ENCODE measurements at places on chromosomes 11 and 22.

DNA sequence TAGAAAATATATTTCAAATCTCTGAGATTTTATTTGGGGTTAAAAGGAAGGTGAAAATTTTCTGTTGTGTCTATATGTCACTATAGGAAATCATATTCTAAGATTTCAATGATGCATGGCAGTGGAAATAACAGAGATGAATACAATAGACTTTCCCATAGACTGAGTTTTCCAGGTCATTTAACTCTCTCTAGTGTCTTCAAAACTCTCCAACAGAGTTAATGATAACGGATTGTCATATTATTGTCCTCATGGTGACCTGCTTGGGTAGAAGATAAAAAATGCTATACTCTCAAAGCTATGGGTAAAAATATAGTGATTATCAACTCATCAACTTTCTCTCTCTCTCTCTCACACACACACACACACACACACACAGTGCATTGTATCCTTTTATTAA, 312.9 kb downstream of the CNTN5 start:
- DNase-seq: no peak

- no peak for DNase-seq
Measured at GRCh38 chr11:3169255-3170043, 4.3 kb upstream of the OSBPL5 start.

DNA sequence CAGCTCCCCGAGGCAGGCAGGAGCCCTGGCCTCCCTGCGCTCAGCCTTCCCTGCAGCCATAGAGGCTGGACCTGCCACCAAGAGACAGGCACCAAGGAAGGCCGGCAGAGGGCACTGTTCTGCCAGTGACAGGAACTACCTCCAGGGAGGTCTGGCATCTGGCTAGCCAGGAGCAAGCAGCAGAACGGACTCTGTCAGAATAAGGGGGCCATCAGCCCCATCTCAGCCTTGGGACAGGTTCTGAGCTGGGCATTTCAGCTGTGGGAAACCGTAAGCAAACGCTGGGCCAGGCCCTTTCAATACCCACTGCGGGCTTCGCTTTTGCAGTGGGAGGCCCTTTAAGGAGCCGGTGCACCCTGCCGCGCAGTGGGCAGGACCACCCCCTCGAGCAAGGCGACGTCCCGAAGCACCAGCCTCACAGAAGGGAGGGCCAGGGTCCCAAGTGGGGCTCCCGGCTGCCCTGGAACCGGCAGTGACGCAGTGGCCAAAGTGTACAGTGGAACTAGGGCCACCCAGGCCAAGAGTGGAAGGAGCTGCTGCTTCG, 18.2 kb downstream of the IFT27 start:
- DNase-seq: no peak

DNA sequence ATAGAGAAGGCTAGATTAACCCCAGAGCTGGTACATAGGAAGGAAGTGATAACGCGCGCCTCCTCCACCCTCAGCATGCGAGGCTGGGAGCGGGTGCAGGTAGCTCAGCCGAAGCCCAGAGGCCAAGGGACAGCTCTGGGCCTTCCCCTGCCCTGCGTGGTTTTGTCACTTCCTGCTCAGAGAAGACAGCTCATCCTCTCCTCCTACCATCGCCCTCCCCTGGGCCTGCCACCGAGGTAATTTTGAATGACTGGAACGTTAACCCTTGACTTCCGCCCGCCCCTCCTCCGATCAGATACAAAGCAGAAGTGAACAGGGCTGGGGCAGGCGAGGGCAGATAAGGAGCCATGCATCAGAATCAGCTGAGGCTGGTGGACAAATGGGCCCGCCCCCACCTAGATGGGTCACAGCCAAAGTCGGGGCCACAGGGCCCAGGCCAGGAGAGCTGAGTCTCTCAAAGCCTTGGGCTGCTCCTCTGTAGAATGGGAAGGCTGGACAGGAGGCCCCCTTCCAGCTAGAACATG, 1.6 kb downstream of the RAC2 start:
- no peak for DNase-seq

GRCh38 chr11:95595541-95595940, 194.0 kb downstream of the FAM76B start:
- no peak for DNase-seq

- DNase-seq: no peak
Measured at GRCh38 chr11:113338730-113339129, 24.3 kb downstream of the TTC12 start.

DNA sequence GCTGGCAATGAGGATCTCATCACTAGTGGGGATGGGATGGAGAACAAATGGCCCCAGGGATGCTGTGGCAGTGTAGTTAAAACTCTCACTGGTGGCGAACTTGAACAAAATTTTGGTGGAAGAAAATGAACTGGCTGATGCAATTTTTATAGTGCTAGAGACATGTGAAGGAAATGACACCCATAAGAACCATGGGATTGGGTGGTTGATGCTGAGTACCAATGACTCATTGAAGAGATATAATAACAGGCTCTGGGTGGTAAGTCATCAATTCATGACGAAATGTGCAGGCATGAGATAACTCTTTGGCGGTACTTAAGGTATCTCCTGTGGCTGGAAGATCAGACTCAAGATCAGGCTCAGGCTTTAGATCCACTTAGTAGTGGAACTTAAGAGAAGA, 172.9 kb upstream of the DDI1 start:
- DNase-seq: no peak

DNA sequence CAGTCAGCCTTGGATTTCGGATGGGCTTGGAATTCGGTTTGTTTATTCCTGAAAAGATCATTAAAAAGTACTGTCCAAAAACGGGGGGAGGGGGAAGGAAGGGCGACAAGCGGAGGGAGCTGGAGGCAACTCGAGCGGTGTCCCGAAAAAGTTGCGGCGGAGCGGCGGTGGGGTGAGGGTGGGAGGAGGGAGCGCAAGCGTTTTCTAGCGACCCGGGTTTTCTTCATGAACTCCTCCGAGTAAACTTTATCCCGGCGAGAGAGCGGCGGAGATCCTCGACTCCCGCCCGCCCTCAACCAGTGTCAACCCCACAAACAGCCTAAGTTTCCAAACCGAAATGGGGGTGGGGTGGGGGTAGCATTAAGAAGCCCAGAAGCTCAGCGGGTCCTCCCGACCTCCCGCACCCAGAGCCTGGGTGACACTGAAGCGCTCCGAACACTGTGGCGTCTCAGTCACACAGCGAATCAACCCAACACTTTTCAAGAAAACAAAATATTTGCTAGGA, 133.0 kb upstream of the C11orf58 start:
- no peak for DNase-seq

DNA sequence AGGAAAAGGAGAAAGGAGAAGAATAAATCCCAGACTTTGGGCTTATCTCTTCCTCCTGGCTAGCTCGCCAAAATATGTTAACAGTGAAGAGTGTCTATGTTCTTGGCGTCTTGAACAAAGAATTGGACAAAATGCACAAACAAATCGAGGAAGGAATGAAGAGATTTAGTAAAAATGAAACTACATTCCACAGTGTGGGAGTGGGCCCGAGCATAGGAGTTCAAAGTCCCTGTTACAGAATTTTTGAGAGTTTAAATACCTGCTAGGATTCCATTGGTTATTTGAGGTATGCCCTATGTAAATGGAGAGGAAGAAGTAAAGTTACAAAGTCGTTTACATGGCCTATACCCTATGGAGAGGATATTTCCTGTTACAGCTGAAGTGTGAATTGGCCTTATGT, 525.1 kb upstream of the CNTN5 start:
- DNase-seq: no peak

GRCh38 chr22:26901198-26901816, 243.9 kb downstream of the MIAT start:
- no peak for DNase-seq

- DNase-seq: no peak
Measured at GRCh38 chr11:122645847-122646246, 9.7 kb upstream of the UBASH3B start.

GRCh38 chr11:18308242-18308641, 13.7 kb downstream of the HPS5 start:
- DNase-seq: no peak

DNA sequence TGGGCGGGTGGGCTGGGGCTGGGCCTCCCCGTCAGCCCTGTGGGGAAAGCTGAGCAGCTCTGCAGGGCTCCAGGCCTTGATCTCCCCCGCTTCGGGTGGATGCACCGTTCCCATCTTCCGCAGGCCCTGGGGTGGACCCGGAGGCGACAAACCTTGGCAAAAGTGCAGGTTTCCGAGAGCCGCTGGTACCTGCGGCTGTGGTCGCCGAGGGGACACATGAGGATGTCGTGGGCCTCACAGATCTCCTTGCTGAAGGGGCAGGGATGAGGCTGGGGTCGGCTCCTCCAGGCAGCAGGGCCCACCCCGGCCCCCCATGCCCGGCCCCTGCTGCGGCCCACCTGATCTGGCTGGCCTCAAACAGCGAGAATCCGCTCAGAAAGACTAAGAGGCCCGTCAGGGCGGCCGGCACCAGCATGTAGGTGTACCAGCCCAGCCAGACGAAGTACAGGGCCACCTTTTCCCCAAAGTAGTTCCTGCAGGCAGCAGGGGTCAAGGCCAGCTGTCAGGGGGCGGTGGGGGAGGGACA, 11.8 kb downstream of the ANO9 start:
- no peak for DNase-seq

DNA sequence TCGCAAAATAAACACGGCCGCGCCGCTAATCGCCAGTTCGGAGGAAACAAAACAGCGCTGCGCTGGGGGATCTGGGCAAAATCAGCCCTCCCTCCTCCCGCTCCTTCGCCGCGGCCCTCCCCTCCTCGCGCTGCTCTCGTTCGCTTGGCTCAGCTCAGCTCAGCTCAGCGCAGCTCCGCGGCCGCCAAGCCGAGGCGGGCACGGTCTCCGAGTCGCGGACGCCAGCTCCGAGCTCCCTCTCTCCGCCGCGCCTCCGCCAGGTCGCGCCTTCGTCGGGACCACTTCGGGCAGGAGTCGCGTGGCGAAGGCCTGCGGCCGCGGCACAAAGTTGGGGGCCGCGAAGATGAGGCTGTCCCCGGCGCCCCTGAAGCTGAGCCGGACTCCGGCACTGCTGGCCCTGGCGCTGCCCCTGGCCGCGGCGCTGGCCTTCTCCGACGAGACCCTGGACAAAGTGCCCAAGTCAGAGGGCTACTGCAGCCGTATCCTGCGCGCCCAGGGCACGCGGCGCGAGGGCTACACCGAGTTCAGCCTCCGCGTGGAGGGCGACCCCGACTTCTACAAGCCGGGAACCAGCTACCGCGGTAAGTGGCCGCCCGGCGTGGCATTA, at the start of gene SPON1:
TSS of gene SPON1 (plus strand) at position 162 of the 607 bp plus-strand sequence. CDS start at position 344, 182 bp downstream.
- no peak for DNase-seq

- no peak for DNase-seq
Measured at GRCh38 chr22:50148991-50149721, 21.4 kb upstream of the PANX2 start.

- no peak for DNase-seq
Measured at GRCh38 chr11:2212411-2213251, 41.0 kb upstream of the TH start.

GRCh38 chr22:31583861-31584485, 78.0 kb downstream of the PISD start:
- no peak for DNase-seq

DNA sequence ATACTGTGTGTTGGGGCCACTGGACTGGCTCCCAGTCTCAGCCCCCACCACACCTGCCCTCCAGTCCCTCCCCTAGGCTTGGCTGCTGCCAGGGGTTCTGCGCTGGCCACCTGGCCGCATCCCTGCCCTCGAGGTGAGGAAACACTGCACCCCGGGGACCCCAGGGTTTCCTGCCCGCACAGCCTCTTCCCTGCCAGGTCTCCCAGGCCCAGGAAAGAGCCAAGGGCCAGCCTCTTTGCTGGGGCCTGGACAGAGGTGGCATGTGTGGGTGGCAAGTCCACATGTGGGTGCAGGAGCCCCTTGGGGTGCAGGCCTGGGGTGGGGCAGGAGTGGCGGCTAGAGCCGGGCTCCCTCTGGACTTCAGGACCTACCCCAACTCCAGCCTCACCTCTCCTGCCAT, 2.5 kb downstream of the EPS8L2 start:
- DNase-seq: no peak

GRCh38 chr22:36183446-36183845, 18.2 kb downstream of the APOL4 start:
- DNase-seq: no peak

- DNase-seq: no peak
Measured at GRCh38 chr11:9689721-9690120, 25.8 kb downstream of the SWAP70 start.

GRCh38 chr11:843818-844692, 1.4 kb downstream of the TSPAN4 start:
- peak; percentile 44 for DNase-seq

- no peak for DNase-seq
Measured at GRCh38 chr22:33923660-33924246, 3.5 kb upstream of the LARGE1 start.

- no peak for DNase-seq
Measured at GRCh38 chr11:30016588-30017363, at the start of gene KCNA4. Gene KCNA4, minus strand, starts transcription at chr11:30017030. Its CDS starts 4,352 bp downstream, at chr11:30012678.

DNA sequence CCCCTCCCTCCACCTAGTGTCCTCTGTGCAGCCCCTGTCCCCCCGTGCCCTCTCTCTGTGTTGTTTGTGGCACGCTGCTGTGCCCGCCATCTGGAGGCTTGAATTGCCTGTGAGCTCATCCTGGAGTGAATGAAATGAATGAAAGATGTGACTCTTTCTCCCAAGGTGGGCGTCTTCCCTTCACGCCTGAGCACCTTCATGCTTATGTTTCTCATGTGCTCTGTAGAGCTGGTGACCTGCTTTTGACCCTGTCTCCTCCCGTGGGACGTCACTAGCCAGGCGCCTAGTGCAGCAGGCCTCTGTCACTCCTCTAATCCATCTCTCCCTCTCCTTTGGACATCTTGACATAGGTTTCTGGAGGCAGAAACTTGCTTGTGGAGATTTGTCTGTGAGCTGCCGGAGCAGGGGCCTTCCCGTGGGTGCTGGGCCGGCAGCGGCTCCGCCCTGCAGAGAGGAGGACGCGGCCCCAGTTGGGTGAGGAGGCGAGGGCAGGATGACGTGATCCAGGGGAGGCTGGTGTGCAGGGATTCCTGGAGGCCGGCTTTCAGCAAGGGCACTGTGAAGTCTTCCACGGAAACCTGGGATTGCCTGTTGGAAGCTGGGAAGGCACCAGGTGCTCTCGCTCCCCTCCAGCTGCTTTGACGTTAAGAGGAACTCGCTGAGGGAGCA, 40.6 kb downstream of the MUC6 start:
- DNase-seq: no peak

- DNase-seq: no peak
Measured at GRCh38 chr22:50473855-50474671, 772 bp downstream of the SBF1 start.

Measured in GOT3 (cell line).